ENCODE measurements at places on chromosomes 2 and 18.
A peak's percentile ranks its signal among the peaks of the same experiment; 100 is the strongest.

- no peak for DNase-seq
These were observed 88.5 kb upstream of the ODC1 start for GRCh38 chr2:10536569-10537133.

DNA sequence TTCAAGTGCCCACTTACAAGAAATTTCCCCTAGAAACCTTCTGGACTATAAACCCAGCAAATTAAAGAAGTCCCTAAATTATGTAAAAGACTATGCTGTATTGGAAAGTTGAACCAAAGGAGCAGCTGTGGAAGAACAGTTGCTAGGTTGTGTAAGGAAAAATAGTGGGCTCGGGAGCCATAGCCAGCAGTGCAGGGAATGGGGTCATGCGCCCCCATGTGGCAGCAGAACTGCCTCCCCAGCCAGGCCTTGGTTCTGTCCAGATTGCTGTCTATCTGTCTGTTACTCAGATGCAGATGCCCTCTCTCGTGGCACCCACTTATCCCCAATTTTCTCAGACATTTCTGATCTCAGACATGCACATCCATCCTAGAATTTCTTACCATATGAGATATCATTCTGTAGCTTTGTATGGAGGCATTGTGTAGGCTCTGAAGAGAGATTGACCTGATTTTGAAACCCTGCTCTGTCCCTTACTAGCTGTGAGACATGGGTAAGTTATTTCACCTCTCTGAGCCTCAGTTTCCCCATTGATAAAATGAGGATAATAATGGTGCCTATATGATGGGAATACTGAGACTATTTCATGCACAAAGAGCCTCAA, 258.3 kb downstream of the SS18 start:
- DNase-seq, result no peak

GRCh38 chr2:195407783-195408182, 249.2 kb upstream of the SLC39A10 start:
- DNase-seq, result no peak

- DNase-seq, result no peak
These were observed 48.8 kb downstream of the SLC9A2 start for GRCh38 chr2:102668171-102668570.

- DNase-seq, result no peak
These were observed 11.3 kb downstream of the GLS start for GRCh38 chr2:190891889-190892288.

- DNase-seq, result no peak
These were observed 196.7 kb downstream of the SH3BP4 start for GRCh38 chr2:235148201-235149170.

- DNase-seq, result no peak
These were observed 9.9 kb upstream of the CDK15 start for GRCh38 chr2:201796478-201796865.

- DNase-seq, result no peak
These were observed 1375.4 kb upstream of the CELF4 start for GRCh38 chr18:38940863-38941531.

DNA sequence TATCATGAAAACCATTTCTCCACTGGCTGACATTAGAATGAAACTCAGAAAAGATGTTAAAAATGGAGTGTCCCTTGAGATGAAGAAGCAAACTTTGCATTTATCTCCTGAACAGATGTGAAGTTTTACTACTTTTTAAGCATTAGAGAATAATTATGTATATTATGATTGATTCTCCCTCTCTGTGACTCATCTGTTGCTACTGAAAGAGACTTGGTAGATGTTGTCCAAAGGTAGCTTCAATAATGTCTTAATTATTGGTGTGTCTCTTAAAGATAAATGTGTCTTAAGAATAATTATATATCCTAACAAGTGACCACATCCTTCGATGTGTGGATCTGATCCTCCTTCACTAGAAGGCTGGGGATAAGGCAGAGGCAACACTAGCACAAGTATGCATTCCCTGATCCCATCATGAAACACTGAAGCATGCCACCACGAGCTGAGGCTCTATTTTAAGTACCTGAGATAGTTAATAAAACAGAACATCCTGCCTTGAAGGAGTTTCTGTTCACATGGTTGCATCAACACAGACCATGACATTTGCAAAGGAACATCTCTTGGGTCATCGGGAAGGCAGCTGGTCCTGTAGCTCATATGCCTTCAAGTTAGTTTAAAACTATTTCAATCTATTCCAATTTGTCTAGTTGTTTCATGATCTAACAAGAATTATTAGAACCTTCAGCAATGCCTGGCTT, 15.5 kb downstream of the RND3 start:
- DNase-seq, result no peak

DNA sequence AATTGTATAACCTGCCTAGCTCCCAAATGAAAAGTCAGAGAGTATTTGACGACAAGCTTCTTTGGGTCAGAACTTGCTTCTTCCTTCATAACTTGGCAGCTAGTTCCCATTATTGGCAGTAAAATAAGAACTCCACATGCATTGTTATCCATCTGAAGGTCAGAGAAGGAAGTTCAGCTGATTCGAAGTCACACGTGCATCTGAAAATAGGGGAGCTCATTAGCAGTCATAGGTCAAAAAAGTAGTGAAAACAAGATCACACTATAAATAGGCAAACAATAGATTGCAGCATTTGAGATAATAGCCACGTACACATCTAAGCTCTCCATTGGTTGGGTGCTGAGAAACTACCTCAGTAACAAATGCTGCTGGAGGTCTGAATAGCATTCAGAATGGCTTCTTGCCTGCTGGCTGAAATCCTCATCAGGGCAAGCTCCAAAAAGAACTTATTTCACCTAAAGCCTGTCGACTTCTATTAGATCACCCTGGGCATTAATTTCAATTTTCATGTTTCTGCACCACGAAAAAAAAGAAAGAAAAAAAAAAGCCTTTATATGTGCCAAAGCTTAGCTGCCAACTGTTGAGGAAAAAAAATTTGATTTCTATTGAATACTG, 1492.9 kb upstream of the CELF4 start:
- DNase-seq, result no peak

DNA sequence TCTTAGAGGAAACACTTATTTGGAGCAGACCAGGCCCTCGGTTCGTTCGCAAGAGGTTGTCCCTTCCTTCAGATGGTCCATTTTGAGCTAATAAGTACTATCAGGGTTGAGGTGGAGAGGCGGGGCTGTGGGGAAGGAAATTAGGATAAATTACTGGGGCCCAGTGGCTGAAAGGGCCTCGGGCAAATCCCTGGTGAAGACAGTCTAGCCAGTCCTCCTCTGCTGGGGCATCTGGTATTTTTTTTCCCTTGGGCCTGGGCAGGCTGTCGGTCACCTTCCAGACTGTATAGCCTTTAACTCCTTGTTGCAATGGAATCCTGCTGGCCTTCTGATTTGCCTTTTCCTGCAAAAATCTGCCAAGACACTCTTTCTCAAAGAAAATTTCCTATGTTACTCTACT, 1.7 kb upstream of the MYO3B start:
- DNase-seq, result no peak

DNA sequence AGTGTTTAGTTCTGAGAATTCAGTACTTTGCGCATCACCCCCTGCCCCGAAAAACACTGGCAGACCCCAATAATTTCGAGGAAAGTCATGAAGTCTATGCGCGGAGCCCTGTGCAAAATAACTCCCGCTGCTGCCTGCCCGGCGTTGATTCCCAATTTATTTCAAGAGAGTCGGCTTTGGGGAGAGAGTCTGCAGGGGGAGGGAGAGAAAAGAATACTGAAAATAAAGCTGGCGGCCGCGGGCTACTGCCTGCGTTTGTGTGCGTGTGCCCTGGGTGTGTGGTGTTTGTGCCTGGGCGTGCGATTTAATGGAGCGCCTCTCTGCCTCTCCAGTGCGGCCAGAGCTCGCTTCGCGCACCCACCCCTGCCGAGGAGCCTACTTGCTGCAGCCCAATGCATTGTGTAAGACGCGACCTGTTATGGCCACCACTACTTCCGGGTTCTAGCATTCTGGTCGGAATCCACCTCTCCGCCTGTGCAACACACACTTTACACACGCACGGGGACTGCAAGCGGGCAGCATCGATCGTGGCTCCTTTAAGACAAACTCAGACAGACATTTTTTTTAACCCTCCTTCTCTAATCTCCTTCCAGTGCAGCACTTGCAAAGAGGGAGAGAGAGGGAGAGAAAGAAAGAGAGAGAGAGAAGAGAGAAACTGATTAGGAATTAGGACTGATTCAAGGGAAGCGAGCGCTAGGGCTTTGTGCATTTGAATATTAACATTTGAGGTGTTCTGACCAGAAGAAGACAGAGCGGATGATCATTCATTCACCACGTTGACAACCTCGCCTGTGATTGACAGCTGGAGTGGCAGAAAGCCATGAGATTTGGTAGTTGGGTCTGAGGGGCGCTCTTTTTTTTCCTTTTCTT, at the start of gene MEIS1:
Gene MEIS1 (plus strand): TSS at position 447 of the 870 bp plus-strand sequence. CDS start 732 bp downstream, outside the sequence.
- no peak for DNase-seq

DNA sequence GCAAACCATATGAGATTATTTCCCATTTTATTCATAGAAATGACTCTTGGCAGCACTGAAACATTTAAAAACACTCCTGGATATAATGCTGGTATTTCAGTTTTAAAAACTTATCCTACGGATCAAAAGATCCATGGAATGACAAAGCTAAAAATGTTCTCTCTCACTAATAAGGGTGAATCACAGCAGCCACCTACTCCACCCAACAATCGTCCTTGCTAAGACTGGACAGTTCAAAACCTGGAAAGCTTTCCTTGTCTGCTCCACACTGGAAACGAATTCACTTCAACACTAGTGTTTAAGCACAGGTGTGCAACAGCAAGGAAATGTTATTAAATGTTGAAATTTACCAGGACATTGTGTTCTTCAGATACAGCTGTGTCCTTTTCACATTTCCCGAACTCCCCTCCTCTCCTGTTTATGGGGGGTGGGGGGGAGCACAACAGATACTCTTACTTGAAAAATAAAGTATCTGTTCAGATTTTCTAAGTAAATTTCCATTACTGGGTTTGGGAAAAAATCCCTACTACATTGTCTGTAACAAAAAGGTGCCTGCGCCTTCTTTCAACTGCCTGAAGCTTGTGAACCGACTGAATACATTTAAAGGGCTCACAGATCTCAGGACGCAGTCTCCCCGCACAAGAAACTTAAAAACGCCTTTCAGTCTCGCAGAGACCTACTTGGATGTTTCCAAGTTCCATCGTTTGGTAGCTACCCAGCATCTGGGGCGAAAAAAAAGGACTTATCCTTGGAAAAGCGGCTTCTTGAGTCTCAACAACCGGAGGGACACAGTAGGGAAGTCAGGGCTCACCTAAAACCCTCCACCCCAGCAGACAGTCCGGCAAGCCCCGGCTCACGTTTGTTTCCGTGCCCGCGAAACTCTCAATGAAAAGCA, 1.3 kb downstream of the YWHAQ start:
- DNase-seq, result no peak

GRCh38 chr18:8455661-8456614, 153.3 kb upstream of the RAB12 start:
- DNase-seq, result no peak

DNA sequence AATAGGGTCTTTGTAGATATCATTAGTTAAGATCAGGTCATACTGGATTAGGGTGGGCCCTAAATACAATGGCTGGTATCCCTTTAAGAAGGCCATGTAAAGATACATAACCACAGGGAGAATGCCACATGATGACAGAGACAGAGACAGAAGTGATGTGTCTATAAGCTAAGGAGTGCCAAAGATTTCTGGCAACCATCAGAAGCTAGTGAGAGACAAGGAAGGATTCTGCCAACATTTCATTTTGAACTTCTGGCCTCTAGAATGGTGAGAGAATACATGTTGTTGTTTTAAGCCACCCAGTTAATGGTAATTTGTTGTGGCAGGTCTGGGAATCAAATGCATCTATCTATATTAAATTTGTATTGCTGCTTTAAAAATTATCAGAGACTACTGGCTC, 185.5 kb upstream of the CYRIA start:
- DNase-seq, result no peak

- no peak for DNase-seq
These were observed 354.4 kb upstream of the CDH19 start for GRCh38 chr18:66958309-66958708.

DNA sequence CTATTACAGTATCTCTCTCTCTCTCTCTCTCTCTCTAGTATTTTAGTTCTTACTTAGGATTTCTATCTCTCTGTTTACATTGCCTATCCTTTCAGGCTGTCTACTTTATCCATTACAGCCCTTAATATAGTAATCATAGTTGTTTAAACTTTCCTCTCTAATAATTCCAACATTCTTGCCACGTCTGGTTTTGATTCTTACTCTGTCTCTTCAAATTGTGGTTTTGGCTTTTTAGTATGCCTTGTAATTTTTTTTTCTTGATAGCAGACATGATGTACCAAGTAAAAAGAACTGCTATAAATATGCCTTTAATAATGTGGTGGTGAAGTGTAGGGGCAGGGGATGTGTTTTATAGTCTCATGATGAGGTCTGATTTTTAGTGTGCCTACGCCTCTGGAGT, 1809.5 kb upstream of the CELF4 start:
- DNase-seq, result no peak

DNA sequence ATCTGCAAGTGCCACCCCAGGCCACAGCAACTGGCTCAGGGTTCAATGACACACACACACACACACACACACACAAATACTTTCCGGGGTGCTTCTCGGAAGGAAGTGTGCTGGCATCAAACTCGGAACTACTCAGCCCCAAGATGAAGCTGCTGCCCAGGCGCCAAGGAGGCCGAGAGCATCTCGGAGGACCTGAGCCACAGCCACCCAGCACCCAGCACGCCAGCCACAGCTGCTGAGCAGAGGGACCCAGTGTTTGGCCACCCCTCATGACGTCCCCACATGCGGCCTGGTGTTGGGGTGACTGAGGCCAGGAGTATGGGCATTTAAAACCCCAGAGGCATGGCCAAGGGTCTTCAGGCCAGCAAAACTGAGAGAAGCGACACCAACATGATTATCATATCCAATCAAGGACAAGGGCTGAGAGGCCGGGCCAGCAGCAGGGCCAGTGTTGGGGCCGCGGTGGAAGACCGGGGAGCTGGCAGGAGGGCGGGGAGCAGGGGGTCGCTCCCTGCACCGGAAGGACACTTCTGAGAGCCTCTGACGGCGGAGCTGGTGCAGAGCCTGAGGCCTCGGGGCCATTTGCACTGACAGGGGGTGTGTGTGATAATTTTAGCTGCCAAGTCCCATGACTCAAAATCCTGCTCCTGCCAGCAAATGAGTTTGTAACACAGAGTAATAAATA, 61.8 kb downstream of the BIN1 start:
- no peak for DNase-seq

DNA sequence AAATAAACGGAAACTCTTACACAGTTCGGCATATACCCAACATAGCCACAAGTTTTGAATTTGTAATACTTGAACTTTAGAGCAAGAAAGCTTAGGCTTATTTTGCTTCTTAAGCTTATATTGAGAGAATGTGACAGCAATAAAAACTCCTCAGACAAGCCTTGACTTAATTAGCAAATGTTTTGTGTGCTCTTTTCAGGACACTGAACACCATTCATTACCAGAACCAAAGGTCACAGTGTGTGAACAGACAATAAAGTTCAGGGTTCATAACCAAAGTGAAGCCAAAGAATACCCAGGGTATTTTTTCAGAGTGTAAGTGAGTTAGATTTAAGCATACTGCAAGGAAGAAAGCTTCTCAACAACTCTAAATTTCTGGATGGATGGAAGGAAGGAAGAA, 605.8 kb downstream of the METTL4 start:
- DNase-seq, result no peak

DNA sequence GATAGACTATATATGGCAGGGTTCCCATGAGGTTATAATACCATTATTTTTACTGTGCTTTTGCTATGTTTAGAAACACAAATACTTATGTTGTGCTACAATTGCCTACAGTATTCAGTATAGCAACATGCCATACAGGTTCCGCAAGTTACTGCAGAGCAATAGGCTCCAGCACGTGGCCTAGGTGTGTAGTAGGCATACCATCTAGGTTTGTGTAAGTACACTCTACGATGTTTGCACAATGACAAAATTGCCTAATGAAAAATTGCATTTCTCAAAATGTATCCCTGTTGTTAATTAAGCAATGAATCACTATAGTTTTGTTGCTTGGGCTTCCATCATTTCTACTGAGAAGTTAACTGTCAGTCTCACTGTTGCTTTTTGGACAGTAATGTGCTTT, 9.8 kb downstream of the CD302 start:
- DNase-seq, result peak; percentile 67
